Motor neuron (in vitro differentiated cells): ENCODE measurements at places on chromosomes 16 and 17. TPM values are rescaled to one million over a fixed set of nuclear protein-coding genes. Genes with fewer than 3 reads are reported as not detected.

DNA sequence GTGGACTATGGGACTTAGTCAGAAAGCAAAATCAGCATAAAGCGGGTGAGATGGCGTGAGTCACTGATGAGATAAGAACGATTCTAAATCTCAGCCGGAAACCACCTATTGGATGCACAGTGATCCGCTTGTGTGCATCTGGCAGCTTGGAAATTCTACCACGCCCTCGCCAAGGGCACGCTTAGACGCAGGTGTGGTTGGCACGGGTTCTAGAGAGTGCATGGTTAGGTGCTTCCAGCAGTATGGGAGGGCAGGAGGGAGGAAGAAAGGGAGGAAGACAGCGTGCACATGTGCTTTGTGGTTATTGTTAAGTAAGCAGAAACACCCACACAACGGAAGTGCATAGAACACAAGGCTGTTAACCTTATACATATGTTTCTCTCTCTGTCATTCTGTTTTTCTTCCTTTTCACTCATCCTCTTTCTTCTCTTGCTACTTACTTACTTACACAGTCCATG, 374.0 kb upstream of the ASIC2 start:
- ATAC-seq = no peak

DNA sequence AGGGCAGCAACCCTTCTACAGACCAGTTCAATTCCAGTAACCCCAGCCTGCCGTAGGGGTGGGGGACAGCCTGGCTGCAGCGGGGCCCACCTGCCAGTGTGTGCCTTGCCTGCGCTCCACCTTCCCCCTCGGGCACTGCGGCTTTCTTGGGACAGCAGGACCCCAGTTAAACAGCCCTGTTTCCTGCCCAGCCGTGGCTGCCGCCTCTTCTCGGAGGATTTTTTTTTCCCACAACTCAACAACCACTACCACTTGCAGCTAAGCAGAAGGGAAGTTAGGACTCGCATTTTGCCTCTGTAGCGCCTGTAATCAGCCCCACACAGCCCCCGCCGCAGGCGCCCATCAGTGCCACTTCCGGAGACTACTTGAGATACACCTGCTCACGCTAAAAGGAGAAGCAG, 76.1 kb downstream of the RAI1 start:
- peak; percentile 3 for ATAC-seq

Gene EMC8
- total RNA-seq = 25.2 and 27.7 TPM in 2 replicates

- ATAC-seq = no peak
Measured at GRCh38 chr16:60566901-60567300, 1469.3 kb downstream of the CDH8 start.

Gene SLC35G6
- total RNA-seq = 0.54 and 0.55 TPM in 2 replicates

Gene C17orf113
- total RNA-seq = 2.5 and 2.9 TPM in 2 replicates
